Activated CD4-positive, CD25-positive, alpha-beta regulatory T cell treated with anti-CD3 and anti-CD28 coated beads, Interleukin-2, amount 50 U/mL, for 16 hours (primary cell): ENCODE measurements at places on chromosomes 6 and 20.

- DNase-seq: no peak
These were observed 30.3 kb upstream of the MAPK13 start for GRCh38 chr6:36099869-36100483.

GRCh38 chr20:2816583-2817340 is 598 bp downstream of the TMEM239 start:
- no peak for DNase-seq

GRCh38 chr6:99467509-99468106 is 42.5 kb upstream of the PNISR start:
- no peak for DNase-seq

DNA sequence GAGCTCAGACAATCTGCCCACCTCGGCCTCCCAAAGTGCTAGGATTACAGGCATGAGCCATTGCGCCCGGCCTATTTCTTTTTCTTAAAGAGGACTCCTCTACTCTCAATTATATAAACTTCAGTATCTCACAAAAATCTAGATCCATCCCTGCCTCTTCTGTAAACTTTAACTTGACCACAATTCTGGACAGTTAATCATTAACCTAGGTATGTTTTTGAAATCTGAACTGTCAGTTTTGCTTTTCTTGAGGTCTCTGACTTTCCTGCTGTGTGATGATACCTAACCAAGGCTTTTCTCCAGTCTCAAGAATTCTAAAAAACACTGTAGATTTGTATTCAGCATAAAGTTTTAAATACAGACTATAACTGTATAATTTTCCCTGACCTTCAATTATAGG is 388.2 kb upstream of the SYNCRIP start:
- no peak for DNase-seq

DNA sequence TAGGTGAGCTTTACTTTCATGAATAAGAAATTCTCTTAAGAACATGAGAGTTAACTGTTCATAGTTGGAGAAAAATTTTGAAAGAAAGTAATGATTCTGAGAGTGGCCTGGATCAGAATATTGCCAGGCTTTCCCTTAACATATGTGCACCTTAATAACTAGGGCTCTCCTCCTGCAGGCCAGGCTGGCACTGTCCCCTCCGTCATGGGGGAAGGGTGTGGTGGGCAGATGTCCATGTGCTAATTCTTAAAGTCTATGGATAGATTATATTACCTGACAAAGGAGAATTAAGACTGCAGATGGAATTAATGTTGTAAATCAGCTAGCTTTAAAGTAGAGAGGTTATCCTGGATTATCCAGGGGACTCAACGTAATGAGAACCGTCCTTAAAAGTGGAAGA is 10.9 kb upstream of the KLHL32 start:
- no peak for DNase-seq

DNA sequence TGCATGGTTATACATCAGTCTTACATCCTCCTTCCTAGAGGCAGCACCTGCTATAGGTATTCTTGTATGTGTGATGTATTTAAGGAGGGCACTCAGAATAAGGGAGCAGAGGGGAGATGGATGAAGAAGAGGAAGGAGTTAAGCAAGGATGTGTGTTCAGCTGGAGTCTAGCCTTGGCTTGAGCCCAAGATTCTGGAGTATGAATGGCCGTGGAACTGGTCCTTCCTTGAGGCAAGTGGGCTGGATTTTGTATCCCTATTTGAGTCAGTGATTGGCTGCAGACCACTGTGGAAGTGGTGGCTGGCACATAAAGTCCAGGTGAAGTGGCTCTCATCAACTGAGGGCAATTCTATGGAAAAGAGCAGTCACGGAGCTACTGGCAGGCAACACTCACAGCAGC is 112.0 kb upstream of the RNF24 start:
- DNase-seq: no peak

DNA sequence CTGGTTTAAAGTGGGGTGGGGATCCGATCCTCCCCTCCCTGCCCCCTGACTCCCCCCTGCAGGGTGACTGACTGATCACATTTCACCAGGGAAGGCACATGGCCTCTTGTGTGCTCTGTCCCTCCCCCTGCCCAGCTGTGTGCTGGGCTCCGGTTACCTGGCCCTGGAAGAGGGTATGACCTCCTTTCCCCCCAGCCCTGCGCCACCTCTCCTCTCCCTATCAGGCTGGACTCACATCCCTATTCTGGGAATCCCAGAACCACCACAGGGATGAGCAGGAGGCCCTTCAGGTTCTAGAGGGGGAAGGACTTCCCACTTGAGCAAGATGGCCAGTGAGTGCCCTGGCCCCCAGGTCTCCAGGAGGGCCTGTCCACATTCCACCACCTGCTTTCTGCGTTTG is 2.1 kb upstream of the IP6K3 start:
- DNase-seq: no peak

- no peak for DNase-seq
These were observed 34.0 kb downstream of the SLX4IP start for GRCh38 chr20:10469056-10469455.

DNA sequence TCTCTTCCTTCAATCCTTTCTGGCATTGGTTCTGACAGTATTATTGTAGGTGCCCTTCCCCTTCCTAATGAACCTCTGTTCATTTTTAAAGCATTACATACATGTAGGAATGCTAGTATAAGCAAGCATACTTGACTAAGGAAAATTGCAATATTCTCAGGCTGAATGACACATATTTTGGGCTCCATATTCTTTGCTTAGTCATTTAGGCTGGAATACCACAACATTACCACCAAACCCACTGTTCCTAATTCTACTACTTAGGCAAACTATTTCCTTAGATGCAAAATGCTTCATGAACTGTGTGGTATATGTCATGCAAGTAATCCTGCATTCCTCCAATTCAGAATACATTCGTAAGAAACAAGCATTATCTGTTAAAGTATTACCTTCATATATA is 113.9 kb downstream of the PRDM1 start:
- no peak for DNase-seq

GRCh38 chr20:44952731-44953130 is 7.5 kb downstream of the TOMM34 start:
- DNase-seq: no peak

- DNase-seq: no peak
These were observed 79.9 kb downstream of the FNDC1 start for GRCh38 chr6:159249128-159249527.

DNA sequence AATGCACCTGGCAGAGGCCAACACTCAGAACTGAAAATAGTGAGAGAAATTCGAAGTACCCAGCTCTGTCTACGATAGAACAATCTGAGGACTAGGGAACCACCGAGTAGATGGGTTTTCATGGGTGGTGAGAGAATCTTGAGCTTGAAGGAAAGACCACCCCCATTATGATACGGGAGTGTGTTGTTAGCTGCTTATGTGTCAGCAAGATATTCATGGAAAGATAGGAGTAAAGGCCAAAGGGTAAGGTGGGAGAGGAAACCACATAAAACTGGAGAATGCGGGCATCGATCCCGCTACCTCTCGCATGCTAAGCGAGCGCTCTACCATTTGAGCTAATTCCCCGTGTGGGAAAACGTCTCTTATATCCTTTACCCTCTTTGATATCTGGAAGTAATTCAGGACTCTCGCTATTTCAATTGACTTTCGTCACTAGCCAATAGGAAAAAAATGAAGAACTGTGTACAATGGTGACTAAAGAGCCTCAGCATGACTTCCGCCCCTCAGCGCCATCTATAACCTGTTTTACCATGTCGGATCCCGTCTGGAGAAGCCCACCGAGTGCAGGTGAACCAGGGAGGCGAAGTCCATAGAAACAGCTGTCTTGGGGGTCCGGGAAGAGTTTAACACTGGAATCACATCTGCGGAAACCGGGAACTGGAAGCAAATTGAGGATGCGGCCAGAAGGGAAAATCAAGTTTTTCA is 25.0 kb upstream of the ABT1 start:
- no peak for DNase-seq

DNA sequence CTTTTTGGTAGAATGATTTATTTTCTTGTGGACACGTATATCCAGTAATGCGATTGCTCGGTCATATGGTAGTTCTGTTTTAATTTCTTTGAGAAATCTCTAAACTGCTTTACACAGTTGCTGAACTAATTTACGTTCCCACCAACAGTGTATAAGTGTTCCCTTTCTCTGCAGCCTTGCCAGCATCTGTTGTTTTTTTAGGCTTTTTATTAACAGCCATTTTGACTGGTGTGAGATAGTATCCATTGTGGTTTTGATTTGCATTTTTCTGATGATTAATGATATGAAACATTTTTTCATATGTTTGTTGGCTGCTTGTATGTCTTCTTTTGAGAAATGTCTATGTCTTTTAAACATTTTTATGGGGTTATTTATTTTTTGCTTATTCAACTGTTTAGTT is 196.7 kb downstream of the MOXD1 start:
- DNase-seq: no peak

GRCh38 chr20:17248224-17248623 is 21.4 kb downstream of the PCSK2 start:
- no peak for DNase-seq

DNA sequence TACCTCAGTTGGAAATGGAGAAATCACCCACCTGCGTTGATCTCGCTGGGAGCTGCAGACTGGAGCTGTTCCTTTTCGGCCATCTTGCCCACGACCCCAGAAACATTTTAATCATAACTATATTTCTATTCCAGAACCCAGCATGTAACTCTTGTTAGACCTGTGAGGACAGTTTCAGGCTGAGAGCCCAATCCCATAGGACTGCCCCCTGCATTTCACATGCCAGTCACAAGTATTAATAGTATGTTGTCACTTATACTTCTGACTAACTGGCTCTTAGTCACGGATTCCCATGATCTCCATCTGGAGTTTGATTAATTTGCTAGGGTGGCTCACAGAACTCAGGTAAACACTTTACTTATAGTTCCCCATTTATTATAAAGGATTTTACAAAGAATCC is 96.0 kb upstream of the PRND start:
- DNase-seq: no peak

DNA sequence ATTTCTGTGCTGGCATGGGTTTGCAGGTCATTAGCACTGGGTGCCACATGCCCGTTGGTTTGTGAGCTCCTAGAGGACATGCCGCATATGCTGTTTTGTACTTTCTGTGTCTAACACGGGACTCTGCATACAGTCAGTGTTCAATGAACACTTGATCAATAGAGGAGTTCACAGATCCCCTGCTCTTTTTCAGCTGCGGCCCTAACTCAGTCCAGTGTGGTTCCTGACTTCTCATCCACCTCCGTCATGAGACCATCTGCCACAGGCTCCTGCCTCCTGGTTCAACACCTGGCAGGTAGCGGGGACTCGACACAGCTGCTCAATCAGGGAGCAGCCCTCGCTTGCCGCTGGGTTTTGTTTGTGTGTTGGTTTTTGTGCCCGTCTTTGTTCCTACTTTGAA is 13.8 kb upstream of the BMP7 start:
- no peak for DNase-seq

DNA sequence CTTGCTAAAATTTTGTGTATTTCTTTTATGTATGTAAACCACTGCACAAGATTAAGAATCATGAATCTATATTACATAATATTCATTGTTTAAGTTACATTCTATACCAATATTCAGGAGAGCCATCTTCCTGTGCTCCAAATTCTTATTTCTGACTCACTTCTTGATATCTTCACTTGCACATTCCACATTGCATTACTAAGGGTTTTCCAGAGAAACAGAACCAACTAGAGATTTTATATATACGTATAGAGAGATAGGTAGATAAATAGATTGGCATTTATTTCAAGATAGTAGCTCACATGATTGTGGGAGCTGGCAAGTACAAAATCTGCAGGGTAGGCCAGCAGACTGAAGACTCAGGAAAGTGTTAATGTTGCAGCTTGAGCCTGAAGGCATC is 222.2 kb upstream of the PRSS16 start:
- no peak for DNase-seq
